ENCODE measurements at places on chromosomes 5 and 9. TPM values are rescaled to one million over a fixed set of nuclear protein-coding genes. Genes with fewer than 3 reads are reported as not detected.
A peak's percentile ranks its signal among the peaks of the same experiment; 100 is the strongest.

GRCh38 chr9:107016383-107016782 lies 153.4 kb downstream of the ZNF462 start:
- DNase-seq: no peak

DNA sequence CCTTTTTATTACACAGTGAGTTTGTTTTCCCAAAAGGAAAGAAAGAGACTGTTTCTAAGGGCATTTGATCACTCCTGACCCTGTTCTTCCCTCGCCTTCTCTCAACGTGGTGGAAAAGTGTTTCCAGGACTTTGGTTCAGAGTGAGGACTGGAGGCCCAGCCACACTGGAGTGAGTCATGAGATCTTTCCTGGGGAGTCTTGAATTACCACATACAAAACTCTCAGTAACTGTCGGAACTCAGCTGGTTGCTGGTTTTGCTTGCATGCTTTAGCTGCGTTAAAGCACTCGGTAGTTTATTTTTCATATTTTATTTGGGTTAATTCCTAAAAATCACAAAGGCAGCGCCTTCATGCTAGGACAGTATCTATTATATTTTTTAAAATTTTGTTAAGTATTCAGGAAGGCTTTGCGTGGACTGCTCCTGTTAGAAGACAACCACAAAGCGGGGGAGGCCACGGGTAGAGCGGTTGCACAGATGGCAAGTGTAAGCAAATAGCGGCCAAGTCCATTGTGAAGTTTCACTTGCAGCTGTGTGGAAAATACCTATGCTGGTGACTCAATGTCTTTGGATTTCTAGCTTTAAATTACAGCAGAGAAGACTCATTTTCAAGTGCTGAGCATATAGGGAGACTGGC lies 77.7 kb downstream of the ARSB start:
- DNase-seq: peak; percentile 14

DNA sequence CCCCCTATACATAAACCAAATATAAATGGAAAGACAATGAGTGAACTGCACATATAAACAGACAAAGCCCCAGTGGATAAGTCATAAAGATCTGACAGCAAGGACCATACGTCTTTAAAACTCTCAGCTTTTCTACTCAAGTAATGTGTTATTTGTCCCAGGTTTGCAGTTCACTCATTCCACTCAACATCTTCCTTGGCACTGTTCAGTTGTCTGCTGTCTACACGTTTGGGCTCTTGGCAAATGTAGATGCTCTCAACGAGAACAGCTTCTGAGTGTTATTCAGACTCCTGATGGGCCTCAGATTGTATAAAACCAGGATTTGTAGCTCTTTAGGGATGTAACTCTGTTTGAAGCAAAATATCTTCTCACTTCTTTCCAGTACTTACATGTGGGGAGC lies 198.2 kb upstream of the SEMA6A start:
- no peak for DNase-seq

- no peak for DNase-seq
Measured at GRCh38 chr5:36685631-36686288, 79.4 kb downstream of the SLC1A3 start.

GRCh38 chr9:92507496-92507895 lies 25.2 kb upstream of the ASPN start:
- DNase-seq: no peak

- DNase-seq: no peak
Measured at GRCh38 chr9:107284636-107285035, 1.6 kb downstream of the RAD23B start.

DNA sequence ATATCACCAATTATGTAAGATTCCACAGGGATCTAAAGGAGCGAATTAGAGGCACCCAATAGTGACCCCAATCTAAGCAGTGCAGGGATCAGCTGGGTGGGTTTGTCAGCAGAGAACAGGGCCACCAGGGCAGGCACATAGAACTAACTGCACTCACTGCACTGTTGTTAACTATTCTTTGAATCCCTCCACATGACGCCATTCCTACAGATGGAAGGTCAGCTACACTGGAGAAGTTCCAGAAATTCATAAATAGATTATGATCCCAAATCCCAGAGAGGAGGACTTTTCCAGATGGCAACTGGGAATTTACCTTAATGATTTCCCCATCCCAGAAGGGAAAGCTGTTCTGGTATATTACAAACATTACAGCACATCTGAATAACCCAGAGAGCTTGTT lies 84.2 kb downstream of the THBS4 start:
- DNase-seq: no peak

DNA sequence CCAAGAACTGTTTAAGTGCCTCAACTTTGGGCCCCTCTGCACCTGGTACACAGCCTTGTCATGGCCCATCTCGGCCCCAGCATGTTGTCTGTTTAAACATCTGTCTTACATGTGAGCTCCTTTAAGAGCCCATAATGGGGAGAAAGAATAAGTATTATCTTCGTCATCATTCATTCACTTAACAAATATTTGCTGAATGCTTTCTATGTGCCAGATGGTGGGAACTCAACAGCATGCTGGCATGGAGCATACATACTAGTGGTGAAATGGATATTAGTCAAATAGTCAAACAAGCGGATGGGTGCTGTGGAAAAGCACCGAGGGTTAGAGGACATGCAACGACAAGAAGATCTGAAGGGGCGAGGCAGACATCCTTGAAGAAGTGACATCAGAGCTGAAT lies 54.5 kb downstream of the GABBR2 start:
- no peak for DNase-seq

DNA sequence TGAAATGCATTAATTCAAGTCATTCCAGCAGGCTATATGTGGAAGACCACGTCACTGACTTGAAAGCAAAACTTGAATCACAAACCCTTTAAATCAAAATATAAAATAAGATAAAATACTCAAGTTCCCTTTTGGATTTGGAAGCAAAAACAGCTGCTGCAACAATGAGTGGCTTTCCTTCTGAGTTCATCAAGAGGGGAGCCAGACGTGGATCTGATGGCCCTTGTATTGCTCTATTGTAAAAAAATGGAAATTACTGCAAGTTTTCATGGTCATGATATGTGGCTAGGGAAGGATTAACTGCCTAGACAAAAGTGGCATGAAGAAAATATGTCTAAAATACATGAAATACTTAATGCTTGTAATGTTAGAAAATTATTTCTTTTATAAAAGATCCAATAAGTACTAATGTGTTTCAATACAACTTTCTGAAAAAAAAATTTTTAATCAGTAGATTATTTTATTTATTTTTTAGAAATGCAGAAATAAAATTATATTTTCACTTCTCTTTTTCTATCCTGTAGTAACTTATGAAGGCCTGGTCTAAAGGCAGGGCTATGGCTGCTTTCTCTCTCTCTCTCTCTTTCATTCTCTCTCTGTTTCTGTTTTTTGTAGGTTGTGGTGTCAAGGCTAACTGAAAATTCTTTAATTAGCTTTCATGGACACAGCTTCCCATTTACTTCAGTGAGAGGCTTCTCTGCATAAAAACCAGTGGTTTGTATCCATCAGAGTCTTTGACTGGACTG lies 24.0 kb downstream of the LIX1 start:
- no peak for DNase-seq

Gene SH3TC2
- total RNA-seq: not detected

DNA sequence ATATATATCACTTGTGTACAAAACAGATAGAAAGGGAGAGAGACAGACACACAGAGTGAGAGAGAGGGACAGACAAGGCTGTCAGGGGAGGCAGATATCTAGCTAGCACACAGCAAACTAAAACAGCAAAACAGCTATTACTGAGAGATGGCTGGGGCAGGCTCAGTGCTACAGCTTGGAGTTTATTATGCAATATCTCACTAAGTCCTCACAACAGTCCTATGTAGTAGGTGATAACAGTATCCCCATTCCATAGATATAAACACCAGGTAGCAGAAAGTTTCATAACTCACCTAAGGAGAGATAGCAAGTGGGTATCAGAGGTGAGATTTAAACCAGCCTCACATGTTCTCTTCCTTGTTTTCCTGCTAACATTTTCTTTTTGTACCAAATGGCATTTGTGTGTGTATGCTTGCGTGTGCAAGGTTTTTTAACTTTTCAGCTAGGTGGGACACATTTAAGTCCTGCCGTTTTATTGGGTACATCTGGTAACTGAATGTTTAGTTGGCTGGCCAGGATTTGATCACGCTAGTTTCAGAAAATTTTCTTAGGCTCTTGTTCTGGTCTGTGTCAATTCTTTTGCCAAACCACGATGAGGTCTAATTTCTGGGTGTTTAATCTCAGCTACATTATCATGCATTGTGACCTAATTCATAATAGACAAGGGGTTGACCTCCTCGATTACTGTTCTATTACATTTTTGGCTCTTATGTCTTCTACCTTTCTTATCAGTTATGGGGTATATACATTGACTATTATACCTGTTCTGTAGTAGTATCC lies 105.1 kb downstream of the LMNB1 start:
- no peak for DNase-seq

GRCh38 chr5:138470322-138471051 lies 5.2 kb downstream of the EGR1 start:
- DNase-seq: no peak

GRCh38 chr9:130663977-130664250 lies 480 bp upstream of the PRDM12 start:
- no peak for DNase-seq

GRCh38 chr5:139849942-139850341 lies 54.3 kb downstream of the PSD2 start:
- no peak for DNase-seq

DNA sequence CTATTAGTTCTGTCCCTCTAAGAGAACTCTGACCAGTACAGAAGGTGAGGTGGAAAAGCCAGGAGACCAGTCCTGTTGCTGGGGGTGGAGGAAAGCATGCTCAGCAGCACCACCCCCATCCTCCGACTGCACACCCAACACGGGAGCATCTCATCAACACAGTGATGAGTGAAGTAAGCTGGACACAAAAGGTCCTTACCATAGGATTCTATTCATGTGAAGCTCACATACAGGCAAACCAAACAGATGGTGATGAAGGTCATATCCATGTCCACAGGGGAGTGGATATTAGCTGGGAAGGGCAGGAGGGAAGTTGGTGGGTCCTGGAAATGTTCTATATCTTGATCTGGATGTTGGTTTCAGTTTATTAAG lies 14.8 kb upstream of the MARCHF6 start:
- DNase-seq: no peak

DNA sequence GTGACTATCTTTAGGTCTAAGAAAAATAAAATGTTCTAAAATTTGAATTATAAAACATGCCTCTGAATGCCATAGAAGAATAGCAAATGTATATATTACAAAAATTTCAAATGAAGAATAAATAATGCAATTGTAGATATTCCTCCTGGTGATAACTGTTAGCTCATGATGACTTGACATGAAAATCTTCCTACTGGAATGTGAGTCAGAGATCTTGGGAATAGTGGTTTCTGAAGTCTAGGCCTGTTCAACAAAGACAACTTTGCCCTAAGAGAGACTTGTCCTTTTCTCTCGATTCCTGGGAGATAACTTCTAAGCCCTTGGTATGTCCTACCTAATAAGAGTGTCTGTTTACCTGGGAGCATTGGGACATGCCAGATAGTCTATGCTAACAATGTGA lies 746.3 kb upstream of the RIOK2 start:
- DNase-seq: no peak

- DNase-seq: no peak
Measured at GRCh38 chr5:82011761-82012160, 39.9 kb downstream of the ATG10 start.

GRCh38 chr9:132293145-132293721 lies 61.6 kb downstream of the SETX start:
- DNase-seq: no peak

DNA sequence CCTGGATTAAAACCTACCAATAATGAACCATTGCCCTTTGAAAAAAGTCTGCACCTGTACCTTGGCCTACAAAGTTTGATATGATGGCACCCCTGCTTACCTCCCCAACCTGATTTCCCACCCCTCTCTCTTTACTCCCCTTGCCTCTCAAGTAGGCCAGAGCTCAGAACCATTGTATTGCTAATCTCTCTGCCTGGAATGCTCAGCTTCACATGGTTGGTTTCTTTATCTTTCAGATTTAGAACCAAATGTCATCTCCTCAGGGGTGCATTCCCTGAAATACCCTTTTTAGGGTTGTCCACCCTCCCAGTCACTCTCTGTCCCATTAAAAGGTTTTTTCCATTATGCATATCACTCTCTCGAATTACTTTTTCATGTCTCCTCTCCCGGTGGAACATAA lies 116.6 kb upstream of the VCAN start:
- DNase-seq: no peak

DNA sequence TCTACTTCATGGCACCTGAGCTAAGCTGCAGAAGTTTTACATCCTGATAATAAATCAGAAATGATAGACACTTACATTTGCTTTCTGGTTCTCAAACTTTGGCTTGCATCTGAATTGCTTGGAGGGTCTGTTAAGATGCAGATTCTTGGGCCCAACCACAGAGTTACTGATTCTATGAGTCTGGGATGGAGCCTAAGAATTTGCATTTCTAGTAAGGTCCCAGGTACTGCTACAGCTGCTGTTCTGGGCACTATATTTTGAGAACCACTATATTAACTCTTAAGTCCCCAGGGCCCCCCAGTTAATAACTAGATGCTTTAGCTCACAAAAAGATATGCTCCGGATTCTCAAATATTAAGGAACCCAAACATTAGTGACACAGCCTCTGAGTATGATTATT lies 69.8 kb upstream of the DAB2 start:
- DNase-seq: no peak

Gene MCIDAS
- 0.18 TPM for total RNA-seq

DNA sequence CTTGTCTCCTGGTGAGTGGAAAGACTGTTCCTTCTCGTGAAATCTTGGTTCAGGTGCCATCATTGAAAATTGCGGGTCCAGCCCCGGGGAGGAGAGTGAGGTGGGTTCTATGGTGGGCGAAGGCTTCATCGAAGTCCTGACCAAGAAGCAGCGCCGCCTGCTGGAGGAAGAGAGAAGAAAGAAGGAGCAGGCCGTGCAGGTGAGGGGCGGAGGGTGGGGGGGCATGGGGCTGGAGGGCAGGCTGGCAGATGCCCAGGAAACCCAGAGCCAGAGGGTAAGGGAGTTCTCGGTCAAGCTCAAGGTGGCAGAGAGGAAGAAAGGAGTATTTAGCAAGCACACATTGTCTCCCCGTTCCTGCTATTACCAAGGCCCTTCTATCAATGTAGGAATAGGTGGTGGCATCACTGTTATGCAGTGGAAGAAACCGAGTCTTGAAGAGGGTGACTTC lies 24.3 kb upstream of the POMT1 start:
- DNase-seq: peak; percentile 75

Gene ZNF883
- 1.6 TPM for total RNA-seq

GRCh38 chr5:7886849-7887475 lies 18.0 kb downstream of the MTRR start:
- no peak for DNase-seq

Gene TNFSF15
- 0.23 TPM for total RNA-seq

- peak; percentile 46 for DNase-seq
Measured at GRCh38 chr9:100011062-100011681, 87.6 kb downstream of the ERP44 start.

Gene FOXD1
- 1.5 TPM for total RNA-seq

Gene SOX30
- 0.16 TPM for total RNA-seq

- no peak for DNase-seq
Measured at GRCh38 chr9:34154057-34154456, 24.8 kb upstream of the UBAP1 start.

DNA sequence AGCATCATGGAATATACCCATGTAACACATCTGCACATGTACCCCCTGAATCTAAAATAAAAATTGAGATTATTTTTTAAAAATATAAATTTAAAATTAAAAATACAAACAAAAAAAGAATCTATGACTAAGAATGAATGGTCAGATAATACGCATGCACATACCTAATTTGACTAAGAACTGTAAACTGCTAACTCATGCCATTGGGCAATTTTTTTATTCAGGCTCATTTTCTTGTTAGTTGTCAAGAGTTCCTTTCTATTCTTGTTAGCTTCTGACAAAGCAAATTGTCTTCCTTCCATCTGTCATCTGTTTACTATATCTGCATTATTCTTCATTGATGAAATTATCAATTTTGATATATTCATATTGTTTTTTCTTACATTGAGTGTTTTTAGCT lies 69.5 kb upstream of the HAND1 start:
- DNase-seq: no peak

All from activated CD8-positive, alpha-beta T cell treated with anti-CD3 and anti-CD28 coated beads for 36 hours (primary cell).